Type B pancreatic cell (in vitro differentiated cells): ENCODE measurements at places on chromosomes 4 and X.

GRCh38 chr4:85147481-85148076 lies 181.1 kb upstream of the WDFY3 start:
- DNase-seq = no peak

GRCh38 chrX:142054094-142054493 lies 150.4 kb downstream of the MAGEC1 start:
- no peak for DNase-seq

DNA sequence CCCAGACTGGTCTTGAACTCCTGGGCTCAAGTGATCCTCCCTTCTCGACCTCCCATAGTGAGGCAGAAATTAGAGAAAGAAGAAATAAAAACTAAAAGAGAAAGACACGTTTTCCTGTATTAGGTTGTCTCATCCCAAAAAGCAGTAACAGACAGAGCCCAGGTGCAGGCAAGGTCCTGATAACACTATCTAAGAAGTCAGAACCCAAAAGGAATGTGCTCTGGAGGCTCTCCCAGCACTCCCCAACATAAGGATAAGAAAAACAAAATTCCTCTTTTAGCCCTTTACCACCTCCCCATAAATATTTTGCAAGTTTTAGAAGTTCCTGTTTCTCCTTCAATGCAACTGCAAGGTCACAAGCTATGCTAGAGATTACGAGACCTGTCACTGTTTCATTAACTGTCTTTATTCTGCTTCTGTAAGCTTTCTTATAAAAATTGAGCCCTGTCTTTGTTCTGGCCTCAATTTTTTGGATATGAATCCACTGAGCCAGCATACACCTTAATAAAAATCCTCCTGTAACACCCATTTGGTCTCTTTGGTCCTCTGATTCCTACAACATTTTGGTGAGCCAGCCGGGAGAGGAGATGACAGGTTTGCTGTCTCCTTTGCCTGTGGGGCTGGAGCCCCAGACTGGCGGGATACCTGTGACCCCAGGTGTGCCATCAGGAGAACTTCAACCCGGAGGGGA lies 25.9 kb downstream of the LIAS start:
- DNase-seq = no peak

GRCh38 chr4:184896868-184897715 lies 71.3 kb upstream of the ACSL1 start:
- no peak for DNase-seq

GRCh38 chr4:55023030-55023429 lies 102.4 kb downstream of the KDR start:
- no peak for DNase-seq

- no peak for DNase-seq
Observed at GRCh38 chrX:134737061-134737460, 78.8 kb upstream of the PLAC1 start.

DNA sequence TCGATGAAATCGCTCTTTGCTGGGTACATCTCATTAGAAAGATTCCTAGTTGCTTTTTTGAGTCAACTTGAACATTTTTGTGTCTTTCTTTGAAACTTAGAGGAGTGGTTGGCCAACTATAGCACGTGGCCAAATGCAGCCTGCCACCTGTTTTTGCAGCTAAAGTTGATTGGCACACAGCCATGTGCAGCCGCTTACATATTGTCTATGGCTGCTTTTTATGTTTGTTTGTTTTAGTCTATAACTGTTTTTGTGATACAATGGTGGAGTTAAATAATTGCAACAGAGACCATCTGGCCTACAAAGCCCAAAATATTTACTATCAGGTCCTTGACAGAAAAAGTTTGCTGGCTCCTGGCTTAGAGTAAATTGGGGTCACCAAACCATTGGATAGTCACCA lies 86.3 kb downstream of the CLCN4 start:
- no peak for DNase-seq

DNA sequence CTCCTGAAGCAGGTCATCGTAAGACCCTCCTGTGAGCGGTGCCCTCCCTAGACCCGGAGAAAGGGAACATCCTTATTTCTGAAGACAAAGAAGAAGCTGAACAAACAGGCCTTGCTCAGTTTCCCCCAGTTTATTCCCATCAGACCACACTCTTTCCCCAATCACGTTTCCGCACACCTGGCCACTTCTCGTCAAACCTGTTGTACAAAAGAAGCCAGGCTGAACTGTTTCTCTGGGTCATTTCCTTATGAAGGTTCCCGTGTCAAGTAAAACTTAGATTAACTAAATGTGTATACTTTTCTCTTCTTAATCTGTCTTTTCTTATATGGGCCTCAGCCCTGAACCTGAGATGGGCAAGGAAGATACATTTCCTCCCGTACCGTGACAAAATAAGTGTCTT lies 111.6 kb upstream of the ENPP6 start:
- DNase-seq = no peak

DNA sequence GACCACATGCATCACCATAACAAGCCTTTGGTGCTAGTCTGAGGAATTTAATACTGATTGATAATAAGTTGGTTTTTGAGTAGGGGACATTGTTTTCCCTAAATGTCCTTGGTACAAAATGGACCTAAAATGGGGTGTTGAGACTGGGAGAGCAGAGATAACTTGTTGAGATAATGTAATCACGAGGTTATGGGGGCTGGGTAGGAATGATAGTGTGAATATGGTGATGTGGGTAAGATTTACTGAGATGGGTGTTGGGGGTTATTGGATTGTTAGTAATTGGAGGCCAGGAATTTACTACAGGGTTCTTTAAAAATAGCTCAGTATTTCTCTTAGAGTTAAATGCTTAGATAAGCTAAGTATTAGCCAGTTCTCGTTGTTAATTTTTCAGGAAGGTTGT lies 3.9 kb downstream of the BMP2K start:
- no peak for DNase-seq

- DNase-seq = no peak
Observed at GRCh38 chr4:110134269-110134869, 64.0 kb downstream of the ELOVL6 start.

- DNase-seq = no peak
Observed at GRCh38 chrX:48532161-48532560, 7.4 kb upstream of the TBC1D25 start.

DNA sequence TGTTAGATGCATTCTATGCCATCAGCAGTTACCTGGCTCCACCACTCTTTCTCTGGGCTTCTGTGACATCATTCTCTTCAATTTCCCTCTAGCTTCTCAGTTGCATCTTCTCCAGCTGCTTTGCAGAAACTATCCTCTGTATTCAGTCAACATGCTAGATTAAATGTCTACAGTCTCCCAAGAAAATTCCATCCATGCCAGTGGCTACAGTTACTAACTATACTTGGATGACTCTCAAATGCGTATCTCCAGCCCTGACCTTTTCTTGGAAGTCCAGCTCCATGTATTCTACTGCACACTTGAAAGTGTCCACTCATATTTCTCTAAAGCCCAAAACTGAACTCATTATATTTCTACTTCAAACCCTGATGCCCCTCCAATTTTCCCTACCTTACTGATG lies 232.3 kb upstream of the TENM3 start:
- DNase-seq = no peak

GRCh38 chr4:21476757-21477156 lies 471.8 kb downstream of the KCNIP4 start:
- DNase-seq = no peak

- DNase-seq = no peak
Observed at GRCh38 chr4:183360161-183360919, 38.1 kb upstream of the CLDN24 start.

- no peak for DNase-seq
Observed at GRCh38 chrX:19912-20571, 261.1 kb upstream of the PLCXD1 start.

- no peak for DNase-seq
Observed at GRCh38 chrX:34300871-34301270, 168.8 kb upstream of the FAM47A start.

DNA sequence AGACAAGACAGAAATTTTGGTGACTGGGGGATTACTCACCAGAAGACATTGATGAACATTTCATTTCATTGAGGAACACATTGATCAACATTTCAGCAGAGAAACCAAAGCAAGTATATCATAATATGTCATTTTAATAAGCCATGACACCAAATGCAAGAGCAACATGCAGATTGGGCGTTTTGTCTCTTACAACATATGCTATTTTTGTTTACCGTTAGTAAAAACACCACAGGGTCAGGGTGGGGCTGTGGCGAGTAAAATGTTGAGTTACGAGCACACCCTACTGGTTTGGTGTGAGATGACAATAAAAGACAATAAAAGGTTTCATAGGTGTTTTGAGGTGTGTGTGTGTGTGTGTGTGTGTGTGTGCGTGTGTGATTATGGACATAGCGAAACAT lies 294.5 kb downstream of the PDGFC start:
- no peak for DNase-seq

DNA sequence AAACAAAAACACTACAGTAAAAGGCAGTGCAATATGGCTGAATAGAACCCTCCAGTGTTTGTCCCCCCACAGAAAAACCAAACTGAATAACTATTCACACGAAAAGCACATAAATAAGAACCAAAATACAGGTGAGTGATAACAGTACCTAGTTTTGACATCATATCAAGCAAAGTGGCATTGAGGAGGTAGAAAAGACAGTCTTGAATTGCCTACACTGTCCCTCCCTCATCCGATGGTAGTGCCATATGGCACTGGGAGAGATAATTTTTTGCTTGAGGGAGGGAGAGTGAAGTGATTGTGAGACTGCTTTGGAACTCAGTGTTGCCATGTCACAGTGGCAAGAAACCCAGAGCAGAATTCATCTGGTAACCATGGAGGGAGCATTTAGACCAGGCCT lies 99.2 kb downstream of the GPR174 start:
- no peak for DNase-seq

GRCh38 chr4:108620933-108621905 lies 843 bp downstream of the RPL34 start:
- no peak for DNase-seq

DNA sequence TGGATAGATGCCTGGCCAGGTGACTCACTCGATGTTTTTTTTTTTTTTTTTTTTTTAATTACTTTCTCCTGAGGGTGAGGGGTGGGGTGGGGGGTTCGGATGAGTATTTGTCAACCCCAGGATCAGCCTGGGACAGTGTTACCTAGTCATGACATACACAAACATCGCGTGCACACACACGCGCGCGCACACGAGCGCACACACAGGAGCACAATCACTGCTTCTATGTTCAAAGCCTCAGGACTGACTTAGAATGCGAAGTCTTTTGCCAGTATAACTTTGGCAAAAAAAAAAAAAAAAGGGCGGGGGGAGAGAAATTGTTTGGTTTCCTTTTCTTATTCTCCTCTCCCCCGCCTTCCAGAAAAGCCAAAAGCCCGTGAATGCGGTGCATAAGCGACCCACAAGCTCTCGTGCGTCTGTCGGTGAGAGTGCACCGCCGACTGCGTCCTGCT lies 115.0 kb upstream of the TEX13C start:
- DNase-seq = no peak

DNA sequence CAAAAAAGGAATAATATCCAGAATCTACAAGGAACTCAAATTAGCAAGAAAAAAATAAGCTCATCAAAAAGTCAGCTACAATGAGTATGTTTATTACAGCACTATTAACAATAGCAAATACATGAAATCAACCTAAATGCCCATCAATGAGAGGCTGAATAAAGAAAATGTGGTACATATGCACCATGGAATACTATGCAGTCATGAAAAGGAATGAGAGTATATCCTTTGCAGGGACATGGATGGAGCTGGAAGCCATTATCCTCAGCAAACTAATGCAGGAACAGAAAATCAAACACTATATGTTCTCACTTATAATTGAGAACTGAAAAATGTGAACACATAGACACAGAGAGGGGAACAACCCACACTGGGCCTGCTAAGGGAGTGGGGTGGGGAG lies 178.4 kb upstream of the IRS4 start:
- DNase-seq = no peak

DNA sequence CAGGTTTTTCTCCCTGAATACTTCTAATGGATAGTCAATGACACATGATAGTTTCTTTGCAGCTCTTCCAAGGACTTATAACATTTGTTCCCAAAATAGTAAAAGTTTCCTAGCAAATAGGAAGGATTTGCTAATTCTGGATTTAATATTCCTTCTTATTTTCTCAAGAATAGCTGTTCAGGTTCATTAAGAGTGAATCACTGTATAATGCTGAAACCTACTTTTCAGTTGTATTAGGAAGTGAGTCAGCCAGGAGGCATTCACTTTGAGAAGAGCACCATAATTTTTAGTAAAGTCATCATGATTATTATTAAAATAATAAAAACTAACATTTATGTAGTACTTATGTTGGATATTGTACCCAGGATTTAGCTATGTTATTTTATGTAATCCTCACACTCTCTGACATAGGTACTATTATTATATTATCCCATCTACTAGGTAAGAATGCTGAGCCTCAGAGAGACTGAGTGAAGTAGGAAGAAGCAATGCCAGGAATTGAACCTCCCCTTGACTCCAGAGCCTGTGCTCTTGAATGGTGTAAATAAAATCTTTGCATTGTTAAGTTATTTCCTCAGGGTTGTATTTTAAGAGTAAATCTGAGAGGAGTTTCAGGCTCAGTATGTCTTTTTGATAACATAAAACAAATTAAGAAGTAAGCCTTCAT lies 114.8 kb downstream of the REELD1 start:
- no peak for DNase-seq

DNA sequence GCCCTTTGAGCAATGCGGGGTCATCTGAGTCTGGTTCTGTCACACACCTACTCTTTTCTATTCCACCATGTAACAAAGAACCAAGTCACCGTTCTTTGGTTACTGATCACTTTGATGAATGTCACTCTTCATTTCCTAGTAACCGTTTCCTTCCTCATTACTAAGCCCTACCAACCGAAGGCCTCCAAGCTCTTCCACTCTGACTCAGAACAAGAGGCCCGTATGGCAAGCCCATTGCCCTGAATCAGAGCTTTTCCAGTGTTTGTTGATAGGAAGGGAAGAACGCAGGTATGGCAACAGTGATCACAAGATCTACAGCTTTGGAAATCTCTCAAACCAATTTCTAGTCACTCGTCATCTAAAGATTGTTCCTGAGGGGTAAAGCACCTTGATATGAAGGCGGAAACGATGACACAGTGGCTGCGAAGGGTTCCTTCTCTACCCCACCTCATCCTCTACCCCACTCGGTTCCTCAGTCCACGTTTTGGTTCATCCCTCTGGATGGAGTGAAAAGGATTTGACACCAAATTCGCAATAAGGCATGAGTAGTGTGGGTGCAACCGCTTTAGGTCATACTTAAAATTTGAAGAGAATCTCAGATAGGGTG lies 28.0 kb upstream of the CD40LG start:
- no peak for DNase-seq

GRCh38 chr4:3107271-3107670 lies 32.8 kb downstream of the HTT start:
- no peak for DNase-seq

GRCh38 chr4:79869597-79870237 lies 203.3 kb downstream of the ANTXR2 start:
- DNase-seq = no peak

DNA sequence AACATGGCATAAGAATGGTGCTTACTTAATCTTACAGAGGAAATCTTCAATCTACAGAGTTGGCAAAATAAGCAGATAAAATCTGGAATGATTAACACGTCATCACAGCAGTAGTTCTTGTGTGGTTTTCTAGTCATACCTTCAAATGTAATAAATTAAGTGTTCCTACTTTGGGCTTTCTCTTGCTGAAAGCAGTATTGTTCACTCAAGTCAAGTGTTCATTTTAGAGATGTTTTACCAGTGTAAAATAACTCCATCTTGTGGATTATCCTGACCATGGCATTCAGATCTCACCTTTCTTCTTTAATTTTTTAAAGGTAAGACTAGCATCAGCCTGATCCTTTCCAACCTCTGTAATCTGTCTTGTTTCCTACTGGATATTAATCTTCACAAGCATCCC lies 72.9 kb downstream of the ADAMTS3 start:
- no peak for DNase-seq

GRCh38 chrX:108001218-108001814 lies 19.1 kb upstream of the TEX13B start:
- DNase-seq = no peak

GRCh38 chr4:1042352-1043055 lies 31.1 kb downstream of the FGFRL1 start:
- DNase-seq = no peak
